Activated CD4-positive, alpha-beta T cell treated with anti-CD3 and anti-CD28 coated beads, Interleukin-2, amount 10 ng/mL, durations not matched to agents 7 days and 5 days (primary cell): ENCODE measurements at places on chromosomes 2 and 18. TPM values are rescaled to one million over a fixed set of nuclear protein-coding genes. Genes with fewer than 3 reads are reported as not detected.

DNA sequence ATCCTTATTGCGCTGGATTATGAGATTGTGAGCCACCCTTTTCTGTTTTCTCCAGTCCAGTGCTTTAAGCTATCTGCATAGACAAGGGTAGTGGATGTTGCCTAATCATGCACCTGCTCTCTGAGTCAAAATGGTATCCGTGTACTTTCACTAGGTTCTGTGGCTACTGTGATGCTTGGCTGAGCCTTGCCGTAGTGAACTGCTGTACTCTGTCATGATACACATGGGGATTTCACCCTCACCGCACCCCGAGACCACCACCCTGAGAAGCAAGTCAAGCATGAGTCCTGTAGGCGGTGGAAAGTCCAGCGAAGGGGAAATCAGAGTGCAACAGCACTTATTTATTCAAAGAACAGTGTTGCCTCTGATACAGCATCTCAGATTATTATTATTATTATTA, 55.0 kb downstream of the ARHGAP25 start:
- H3K27me3 ChIP-seq, result no peaks in the 10 kb centered on the region
- H3K27ac ChIP-seq, result no peak overlapping the region
- H3K4me3 ChIP-seq, result no peak overlapping the region
- H3K4me1 ChIP-seq, result peaks cover 34% of the 10 kb centered on the region

DNA sequence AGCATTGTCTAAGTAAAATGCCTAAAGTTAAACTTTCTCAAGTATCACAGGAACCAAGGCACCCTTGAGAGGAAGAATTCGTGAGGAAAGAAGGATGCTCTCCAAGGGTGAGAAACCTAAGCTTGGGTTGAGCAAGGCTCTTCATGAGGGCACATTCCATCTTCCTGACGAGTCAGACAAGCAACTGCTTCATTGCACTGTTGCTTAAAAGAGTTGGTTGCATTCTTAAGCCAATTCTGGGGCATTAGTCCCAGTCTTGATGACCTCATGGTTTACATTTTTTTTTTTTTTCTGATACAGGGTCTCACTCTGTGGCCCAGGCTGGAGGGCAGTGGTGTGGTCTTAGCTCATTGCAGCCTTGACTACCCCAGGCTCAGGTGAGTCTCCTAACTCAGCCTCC, 237.5 kb downstream of the ACTR3 start:
- no peak overlapping the region for H3K27ac ChIP-seq
- no peaks in the 10 kb centered on the region for H3K36me3 ChIP-seq
- H3K4me3 ChIP-seq, result no peak overlapping the region
- no peak for DNase-seq

DNA sequence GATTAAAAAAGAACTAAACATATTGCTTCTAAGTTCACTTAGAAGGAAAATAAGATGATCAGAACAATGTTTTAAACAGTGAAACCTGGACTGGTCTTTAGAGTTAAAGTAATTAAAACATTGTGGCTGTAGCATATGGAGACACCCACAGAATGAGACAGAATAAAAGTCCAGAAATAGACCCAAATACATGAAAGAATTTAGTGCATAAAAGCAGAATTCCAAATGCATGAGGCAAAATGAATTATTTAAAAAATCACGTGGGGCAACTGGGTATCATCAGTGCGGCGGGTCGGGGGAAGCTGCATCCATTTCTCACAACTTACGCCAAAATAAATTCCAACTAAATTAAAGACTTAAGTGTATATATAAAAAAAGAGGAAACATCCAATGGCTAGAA, 12.1 kb downstream of the RNF149 start:
- H3K27ac ChIP-seq, result no peak overlapping the region
- peaks cover 50% of the 10 kb centered on the region for H3K36me3 ChIP-seq
- no peak for DNase-seq
- H3K27me3 ChIP-seq, result no peaks in the 10 kb centered on the region

- H3K36me3 ChIP-seq, result peaks cover 12% of the 10 kb centered on the region
- no peak overlapping the region for H3K27ac ChIP-seq
- H3K4me1 ChIP-seq, result peaks cover 47% of the 10 kb centered on the region
- no peak for DNase-seq
- peaks cover 16% of the 10 kb centered on the region for H3K27me3 ChIP-seq
Observed at GRCh38 chr2:134683561-134684112, 35.2 kb downstream of the TMEM163 start.

Gene CRYBA2
- not detected for total RNA-seq

Gene IL1RL1
- not detected for total RNA-seq
